ENCODE measurements at places on chromosomes 1 and 21.

- no peak for DNase-seq
These were observed 111.7 kb downstream of the NMNAT2 start for GRCh38 chr1:183306317-183307042.

DNA sequence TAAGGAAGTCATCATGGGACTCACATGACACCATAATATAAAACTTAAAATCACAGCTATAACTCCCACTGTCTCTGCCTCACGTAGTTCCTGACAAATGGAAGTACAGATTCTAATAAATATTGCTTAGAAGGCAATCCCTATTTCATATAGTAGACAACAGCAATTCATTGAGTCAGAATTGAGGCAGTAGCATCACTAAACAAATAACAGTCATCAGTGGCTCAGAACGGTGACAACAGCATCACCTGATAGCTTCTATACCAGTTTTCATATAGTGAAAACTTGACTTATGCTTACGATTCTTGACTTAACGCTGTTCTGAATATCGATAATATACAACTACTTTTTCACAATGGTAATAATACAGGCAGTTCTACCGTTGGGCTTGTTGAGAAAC, 12.0 kb downstream of the TARBP1 start:
- no peak for DNase-seq

GRCh38 chr1:200310824-200311223, 99.0 kb downstream of the ZNF281 start:
- DNase-seq, result no peak

DNA sequence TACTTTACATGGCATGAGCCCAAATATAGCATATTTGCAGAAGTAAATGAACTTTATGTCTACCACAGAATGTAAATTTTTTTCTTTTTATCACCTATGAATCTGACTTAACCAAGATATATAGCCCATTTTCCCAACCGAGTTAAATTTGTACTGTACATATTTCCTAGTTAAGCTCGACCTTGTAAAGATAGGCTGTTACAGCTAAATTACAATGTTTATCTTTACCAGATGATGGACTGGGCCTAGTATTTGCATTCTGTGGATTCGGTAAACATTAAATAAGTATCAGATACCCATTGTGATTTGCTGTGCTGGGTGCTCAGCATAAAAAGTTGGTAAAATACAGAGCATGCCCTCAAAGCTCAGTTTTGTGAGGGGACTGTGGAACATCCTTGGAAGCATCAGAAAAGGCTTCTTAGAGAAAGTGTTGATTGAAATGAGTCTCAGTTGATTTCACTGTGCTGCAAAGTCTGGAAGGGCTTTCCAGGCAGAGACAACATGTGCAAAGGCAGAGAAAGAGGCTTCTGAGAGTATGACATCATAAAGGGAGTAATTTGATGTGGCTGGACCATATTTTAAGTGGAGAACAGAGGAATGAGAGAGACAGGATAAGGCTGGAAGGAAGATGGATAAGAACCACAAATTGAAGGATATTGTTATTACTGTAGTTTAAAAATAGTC, 27.4 kb downstream of the MORC3 start:
- DNase-seq, result no peak

DNA sequence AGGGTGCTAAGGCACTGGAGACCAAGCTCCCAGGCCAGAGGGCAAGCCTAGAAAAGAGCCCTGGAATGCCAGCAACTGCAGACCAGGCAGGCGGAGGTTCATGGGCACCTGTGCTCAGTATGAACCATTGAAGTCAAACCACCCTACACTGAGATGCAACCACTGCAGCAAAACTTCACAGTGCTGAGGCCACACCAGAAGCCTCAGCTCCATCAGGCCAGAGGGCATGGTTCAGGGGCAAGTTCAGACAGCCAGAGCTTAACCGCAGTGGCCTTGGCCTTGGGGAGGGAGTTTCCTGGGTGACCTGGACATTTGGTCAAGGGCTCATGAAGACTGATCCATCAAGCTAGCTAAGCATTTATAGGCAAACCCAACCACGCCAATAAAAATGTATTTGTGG, 7.1 kb downstream of the RCC2 start:
- no peak for DNase-seq

- no peak for DNase-seq
These were observed 17.5 kb downstream of the RASSF5 start for GRCh38 chr1:206524739-206525364.

GRCh38 chr1:80363689-80364475, 1357.4 kb upstream of the ADGRL4 start:
- DNase-seq, result no peak

DNA sequence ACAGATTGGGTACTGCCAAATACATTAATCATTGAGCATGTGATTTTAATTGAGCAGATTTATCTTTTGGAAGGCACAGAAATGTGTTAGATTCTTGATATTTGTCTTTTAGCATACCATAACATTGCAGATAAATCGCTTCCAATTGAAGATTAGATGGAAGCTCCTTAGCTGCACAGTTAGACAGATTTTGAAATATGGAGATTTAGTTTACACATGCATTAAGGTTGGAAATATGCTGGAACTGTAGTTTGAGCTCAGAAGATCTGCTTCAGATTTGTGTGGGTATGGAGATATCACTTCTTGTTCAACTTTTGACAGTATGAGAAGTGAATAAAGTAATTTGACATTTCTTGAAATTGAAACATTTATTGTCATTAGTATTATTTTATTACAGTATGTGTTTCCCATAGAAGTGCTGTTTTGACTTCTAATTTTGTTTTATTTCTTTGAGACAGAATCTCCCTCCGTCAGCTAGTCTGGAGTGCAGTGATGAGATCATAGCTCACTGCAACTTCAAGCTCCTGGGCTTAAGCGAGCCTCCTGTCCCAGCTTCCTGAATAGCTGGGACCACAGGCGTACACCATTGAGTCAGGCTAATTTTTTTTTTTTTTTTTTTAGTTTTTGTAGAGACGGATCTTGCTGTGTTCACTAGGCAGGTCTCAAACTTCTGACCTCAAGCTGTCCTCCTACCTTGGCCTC, 29.1 kb downstream of the THRAP3 start:
- DNase-seq, result no peak

DNA sequence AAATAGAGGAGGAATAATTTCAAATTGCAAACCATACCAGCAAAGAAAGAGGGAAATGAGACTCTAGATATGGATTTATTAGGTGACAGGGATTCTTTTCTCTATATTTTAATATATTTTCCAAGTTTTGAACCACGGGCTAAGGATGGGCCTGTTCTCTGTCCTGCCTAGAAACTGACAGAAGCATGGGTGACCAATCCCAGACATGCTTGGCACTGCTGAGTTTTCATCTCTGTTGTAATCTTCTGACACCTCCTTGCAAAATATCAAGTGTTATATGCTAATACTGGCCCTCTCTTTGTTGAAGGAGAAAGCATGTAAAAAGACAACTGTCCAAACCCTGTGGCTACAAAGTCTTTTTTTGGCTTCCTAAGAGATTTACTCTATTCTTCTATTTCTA, 774 bp upstream of the ANGPTL7 start:
- no peak for DNase-seq

DNA sequence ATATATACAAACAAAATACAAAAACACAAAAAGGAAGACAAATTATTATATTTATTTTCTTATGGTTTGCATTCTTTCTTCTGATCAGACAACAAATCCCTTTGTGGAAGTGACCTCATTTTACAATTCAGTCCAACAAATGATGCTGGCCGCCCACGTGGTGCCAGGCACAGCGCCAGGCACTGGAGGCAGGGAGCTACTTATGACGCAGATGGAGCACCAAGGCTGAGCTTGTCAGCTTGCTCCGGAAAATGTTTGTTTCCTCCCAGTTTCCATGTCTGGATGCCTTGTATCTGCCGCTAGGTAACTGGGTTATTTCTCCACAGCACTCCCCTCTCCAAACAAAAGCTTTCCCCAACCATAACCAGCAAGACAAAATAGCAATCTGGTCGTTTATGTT, 30.7 kb upstream of the CD34 start:
- DNase-seq, result peak; percentile 18

DNA sequence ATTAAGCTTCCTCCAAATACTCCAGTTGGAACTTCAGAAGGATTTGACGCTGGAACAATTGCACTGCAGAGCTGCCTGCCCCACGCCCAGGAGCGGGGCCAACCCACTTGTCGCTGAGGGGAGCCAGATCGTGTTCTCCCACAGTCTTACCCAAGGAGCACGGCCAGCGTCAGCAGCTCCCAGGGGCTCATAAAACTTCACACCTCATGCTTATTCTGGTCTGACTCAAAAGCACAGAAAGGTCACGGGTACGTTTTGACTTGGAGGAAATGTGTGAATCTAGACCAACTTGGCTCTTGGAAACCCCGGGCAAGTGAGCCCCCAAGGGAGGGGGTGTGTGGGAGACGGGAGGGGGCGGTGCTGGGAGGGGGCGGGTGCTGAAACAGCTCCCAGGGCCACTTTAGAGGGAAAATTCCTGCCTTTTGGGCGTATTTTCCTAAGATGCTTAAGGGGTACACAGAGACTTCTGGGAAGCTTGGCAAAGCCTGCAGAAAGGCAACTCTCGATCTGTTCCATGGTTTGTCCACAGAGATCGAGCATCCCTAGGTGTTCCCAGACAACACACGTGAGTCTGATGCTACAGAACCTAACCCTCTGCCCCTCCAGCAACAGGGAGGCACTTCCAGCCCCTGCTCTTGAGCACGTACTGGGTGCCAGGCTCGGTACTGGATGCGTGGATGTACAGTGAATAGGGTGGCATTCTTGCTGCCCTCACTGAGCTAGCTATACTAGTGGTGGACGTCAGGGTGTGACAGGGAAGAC, 98.9 kb downstream of the DHRS3 start:
- no peak for DNase-seq

DNA sequence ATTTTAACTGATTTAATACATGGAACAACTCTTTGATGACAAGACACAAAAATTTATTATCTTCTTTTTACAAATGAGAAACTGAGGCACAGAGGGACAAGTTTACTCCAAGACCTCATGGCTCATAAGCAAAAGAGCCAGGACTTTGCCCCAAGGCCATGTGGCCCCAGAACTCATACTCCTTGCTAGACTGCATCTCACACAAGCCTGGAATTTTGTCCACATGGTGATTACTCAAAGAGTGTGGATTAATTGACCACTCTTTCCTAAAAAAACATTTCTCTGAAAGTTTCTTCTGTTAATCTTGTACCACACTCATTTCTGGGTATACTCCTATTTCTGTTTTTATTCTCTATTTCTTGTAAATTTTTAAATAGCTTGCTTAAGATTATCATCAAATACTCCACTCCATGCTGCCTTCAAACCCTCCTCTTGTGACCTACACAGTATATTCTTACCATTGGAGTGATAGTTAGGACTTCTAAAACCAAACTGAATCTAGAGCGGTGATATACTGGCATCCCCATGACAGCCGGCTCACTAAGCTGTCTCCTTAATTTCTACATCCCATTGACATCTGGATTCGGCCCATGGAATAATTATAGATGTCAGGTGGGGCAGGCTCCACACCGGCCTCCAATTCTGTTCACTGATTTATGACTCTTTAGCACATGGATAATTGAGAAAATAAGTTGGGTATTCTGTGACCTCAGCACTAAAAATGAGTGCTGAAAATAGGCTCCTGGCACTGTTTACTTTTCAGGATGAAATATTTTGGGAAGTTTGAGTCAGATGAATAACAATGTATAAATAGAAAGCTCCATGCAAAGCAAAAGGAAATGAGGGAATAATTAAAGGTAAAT, 16.1 kb downstream of the RGS4 start:
- no peak for DNase-seq

- DNase-seq, result peak; percentile 79
These were observed 1.4 kb upstream of the FOXD2 start for GRCh38 chr1:47436304-47436978.

DNA sequence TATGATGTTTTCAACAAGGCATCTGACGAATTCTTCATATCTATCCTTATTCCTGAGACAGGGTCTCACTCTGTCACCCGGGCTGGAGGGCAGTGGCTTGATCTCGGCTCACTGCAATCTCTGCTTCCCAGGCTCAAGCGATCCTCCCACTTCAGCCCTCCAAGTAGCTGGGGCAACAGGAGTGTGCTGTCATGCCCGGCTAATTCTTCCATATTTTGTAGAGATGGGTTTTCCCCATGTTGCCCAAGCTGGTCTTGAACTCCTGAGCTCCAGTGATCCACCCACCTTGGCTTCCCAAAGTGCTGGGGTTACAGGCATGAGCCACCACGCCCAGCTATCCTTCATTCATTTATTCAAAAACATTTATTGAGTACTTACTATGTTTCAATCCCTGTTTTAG, 8.0 kb downstream of the YY1AP1 start:
- no peak for DNase-seq

- no peak for DNase-seq
These were observed 20.5 kb upstream of the CAPZB start for GRCh38 chr1:19505693-19506457.

DNA sequence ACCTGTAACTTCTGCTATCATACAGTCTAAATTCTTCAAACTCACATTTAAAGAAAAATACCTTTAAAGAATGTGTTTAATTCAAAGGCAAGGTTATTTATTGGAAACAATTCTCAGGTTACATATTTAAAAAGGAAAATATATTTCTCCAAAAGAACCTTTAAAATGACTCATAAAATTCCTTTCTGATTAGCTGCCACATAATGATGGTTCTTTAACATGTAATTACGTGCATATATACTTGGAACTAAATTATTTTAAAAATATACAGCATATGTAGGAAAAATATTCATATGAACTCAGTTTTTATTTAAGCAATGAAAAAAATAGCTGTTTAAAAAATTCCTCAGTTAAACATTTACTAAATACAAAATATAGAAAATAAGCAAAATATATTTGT, 173.6 kb downstream of the COP1 start:
- no peak for DNase-seq

GRCh38 chr1:27523337-27524020, 33.5 kb upstream of the WASF2 start:
- no peak for DNase-seq

GRCh38 chr1:218850367-218850766, 323.3 kb upstream of the LYPLAL1 start:
- no peak for DNase-seq

DNA sequence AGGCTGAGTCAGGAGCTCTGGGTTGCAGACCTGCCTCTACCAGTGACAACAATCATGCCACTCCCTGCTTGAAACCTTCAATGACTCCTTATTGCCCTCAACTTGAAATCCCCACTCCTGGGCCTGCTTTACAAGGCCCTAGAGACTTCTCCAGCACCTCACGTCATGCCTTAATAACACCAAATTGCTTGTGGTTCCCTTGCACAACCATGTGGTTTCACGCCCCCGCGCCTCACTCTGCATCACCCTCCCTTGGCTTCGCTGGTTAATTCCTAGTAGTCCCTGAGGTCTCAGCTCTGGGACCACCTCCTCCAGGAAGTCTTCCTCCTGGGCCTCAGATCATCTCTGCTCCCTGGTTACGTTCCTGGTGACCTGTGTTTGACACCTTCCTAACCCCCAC, 33.0 kb downstream of the EPHA2 start:
- peak; percentile 84 for DNase-seq

DNA sequence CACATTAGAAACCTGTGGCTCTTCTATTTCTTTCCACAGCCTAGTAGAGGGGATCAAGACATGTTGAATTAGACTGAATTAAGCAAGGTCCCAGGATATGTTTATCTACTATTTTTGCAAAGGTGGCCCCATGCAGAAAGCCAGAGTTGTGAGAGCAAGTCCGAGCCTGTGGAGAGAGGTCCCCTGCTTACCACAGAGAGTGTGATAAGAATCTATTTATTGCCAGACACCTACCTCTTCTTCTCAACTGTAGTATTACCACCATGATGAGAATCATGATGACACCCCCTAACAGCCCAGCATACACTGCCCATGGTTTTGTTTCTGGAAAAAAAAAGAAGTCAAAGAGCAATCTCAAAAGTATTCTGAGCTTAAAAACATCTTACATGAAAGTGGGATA, 23.0 kb downstream of the SLAMF1 start:
- DNase-seq, result no peak

GRCh38 chr21:29640080-29640508, 299.7 kb downstream of the GRIK1 start:
- DNase-seq, result no peak
